Effector memory CD4-positive, alpha-beta T cell (primary cell): ENCODE measurements at places on chromosomes 3 and 15.
A peak's percentile ranks its signal among the peaks of the same experiment; 100 is the strongest.

DNA sequence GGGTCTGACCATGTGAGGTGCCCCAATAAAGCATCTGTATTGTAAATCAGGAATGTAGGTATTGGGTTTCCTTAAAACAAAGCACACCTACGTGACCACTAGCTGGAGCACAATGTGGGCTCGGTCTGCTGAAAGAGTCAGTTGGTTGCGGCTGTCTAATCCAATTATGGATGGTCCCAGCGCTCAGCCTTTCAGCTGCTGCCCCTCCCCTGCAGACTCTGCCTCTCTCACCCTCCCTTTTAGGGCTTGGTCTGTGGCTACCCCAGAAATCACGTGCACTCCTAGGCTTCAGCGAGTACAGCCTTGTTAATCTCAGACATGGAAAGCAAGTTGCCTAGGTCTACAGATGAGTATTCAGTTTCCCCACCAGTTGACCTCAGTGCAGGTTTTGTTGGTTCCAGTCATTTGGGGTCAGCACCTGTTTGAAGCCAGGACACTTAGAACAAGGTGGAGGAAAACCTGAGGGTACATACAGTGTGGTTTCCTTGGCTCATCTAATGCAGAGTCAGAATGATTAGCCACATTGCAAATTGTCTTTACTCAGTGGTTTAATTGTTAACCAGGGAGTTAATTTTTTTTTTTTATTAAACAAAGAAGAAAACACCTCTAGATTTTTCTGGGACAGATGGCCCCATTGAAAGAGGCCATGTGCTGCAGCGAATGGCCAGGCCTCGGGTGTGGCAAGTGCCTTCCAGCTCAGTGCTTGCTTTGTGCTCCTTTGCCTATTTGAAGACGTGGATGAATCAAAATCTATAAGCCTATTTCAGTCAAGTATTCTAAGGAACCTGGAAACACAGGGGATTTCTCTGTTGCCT lies 137.7 kb downstream of the IGF1R start:
- peaks cover 5% of the 10 kb centered on the region for H3K27me3 ChIP-seq
- H3K36me3 ChIP-seq: no peaks in the 10 kb centered on the region
- no peak overlapping the region for H3K4me3 ChIP-seq
- no peaks in the 10 kb centered on the region for H3K4me1 ChIP-seq

DNA sequence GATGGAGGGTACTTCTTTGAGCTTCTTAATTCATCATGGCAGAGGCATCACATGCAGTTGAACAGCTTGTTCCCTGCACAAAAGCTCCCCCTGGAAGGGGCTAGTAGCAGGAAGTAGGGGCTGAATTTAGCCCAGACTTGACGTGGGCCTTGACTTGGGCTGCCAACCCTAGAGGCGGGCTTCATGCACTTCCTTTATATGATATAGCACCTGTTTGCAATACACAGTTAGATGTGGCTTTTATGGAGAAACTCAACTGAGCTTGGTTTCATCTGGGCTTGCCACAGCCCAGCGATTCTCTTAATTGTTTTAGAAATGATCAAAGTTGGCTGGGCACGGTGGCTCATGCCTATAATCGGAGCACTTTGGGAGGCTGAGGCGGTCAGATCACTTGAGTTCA lies 33.7 kb upstream of the ADGRG7 start:
- no peak for DNase-seq
- H3K27me3 ChIP-seq: no peaks in the 10 kb centered on the region
- no peak overlapping the region for H3K27ac ChIP-seq
- no peak overlapping the region for H3K4me3 ChIP-seq
- no peaks in the 10 kb centered on the region for H3K36me3 ChIP-seq
- no peaks in the 10 kb centered on the region for H3K4me1 ChIP-seq

DNA sequence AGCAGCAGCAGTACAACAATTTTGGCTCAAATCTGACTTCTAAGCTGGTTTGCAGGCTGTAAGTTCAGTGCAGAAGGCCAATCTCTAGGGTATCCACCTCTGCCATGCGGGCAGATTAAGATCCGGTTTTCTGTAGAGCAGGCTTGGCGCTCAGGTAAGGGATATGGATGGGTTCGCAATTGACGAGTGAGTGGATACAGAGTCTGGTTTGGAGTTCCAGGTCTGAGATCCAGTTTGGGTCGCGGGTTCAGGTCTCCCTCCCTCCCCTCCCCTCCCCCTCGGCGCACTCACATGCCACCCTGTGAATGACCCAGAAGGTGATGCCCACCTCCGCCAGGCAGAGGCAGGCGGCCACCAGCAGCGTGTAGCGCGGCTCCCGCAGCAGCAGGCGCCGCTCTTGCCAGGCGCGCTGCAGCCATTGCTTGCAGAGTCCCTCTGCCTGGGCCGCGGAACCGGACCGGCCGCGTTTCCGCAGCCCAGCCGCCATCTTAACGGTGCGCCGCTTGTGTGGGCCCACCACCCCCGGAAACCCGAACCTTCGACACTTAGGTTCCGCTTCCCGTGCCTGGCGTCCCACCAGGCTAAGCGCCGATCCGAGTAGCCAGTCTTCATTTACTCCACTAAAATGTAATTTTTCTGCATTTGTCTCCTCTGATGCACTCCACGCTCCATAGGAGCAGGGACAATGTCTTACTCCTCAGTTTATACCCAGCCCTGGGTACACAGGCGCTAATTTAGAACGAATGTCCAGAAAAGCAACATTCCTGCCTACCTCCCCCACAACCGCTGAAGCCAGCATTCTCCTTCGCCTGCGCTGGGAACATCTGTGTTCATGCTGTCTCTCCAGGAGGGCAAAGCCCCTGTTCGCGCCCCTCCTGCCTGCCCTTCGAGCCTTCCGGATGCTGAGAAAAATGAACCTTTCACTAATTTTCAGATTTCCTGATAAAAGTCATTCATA lies at the start of gene ALG3:
Gene ALG3, minus strand, starts transcription at position 509 of the 958 bp plus-strand sequence. Its CDS starts 22 bp downstream, at position 487.
- H3K4me1 ChIP-seq: peaks cover 3% of the 10 kb centered on the region
- no peaks in the 10 kb centered on the region for H3K27me3 ChIP-seq
- peak; percentile 73 for DNase-seq
- peak within 1 kb of the TSS; percentile 82 for H3K4me3 ChIP-seq
- peak within 1 kb of the TSS; percentile 71 for H3K27ac ChIP-seq

GRCh38 chr15:39997031-39997430 lies 42.0 kb downstream of the SRP14 start:
- DNase-seq: no peak
- H3K4me3 ChIP-seq: no peak overlapping the region
- no peaks in the 10 kb centered on the region for H3K27me3 ChIP-seq
- H3K4me1 ChIP-seq: no peaks in the 10 kb centered on the region
- H3K27ac ChIP-seq: no peak overlapping the region

DNA sequence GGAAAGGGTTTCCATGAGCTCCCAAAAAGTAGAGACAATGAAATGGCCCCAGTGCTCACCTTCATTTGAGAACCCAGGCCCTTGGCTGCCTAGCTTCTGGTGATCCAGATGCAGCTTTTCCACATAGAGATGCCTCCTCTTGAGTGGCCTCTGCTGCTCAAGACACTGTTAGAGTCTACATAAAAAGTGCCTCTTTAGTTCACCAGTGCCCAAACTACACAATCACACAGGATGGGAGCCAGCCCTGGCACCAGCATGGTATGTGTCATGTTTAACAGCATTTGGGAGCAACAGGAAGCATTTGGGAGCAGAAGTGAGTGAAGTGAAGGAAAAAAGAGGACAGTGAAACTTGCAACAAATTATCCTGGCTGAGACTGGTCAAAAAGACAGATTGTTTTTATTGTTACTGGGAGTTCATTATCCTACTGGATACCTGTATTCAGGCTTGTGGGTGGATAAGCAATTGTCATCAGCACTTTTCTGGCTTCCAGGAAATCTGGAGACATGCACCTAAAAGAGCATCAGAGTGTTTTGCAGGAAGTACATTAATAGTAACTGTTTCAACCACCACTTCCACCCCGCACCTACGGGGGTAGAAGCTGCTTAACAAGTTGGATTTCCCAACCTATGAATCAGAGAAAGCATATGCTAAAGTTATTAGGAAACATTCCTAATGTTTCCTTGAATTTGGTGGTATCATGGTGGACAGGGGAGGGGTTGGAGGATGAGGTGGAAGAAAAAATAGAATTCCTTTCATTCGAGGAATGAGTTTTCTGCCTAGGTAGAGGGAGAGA lies 416.2 kb downstream of the IGSF11 start:
- no peaks in the 10 kb centered on the region for H3K36me3 ChIP-seq
- no peaks in the 10 kb centered on the region for H3K4me1 ChIP-seq

DNA sequence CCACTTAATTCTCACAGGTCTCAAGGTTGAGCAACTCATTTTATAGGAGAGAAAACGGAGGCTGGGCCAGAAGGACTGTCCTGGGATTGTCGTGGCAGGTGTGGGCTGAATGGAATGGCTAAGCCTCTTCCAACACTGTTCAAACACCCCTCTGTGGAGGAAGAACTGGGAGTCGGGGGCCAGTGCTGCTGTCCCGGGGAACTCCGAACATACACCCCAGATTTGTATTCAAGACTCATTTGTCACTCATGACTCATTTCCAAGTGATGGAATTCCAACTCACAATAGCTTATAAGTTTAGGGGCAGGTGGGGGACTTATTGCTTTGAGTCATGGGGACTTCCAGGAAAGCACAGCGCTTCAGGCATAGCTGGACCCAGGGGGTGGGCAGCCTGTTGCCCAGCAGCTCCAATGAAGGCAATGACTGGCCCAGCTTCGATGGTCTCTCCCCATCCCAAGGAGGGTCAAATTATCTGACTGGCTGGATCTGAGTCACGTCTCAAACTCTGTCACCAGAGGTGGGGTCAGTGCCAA lies 72.5 kb downstream of the TM2D3 start:
- DNase-seq: no peak
- no peaks in the 10 kb centered on the region for H3K4me1 ChIP-seq
- no peak overlapping the region for H3K4me3 ChIP-seq
- no peaks in the 10 kb centered on the region for H3K36me3 ChIP-seq
- H3K27ac ChIP-seq: no peak overlapping the region
- H3K27me3 ChIP-seq: no peaks in the 10 kb centered on the region

GRCh38 chr3:181755959-181756358 lies 44.2 kb downstream of the SOX2 start:
- no peak overlapping the region for H3K4me3 ChIP-seq
- no peak for DNase-seq
- H3K27ac ChIP-seq: no peak overlapping the region

- H3K4me3 ChIP-seq: no peak overlapping the region
- no peak for DNase-seq
- H3K4me1 ChIP-seq: peaks cover 78% of the 10 kb centered on the region
- peak overlapping the region; percentile 68 for H3K27ac ChIP-seq
- peaks cover 10% of the 10 kb centered on the region for H3K36me3 ChIP-seq
These were observed 6.7 kb downstream of the NBEAL2 start for GRCh38 chr3:46986055-46986730.

GRCh38 chr15:27401471-27401870 lies 430.5 kb downstream of the GABRG3 start:
- no peaks in the 10 kb centered on the region for H3K27me3 ChIP-seq
- no peak for DNase-seq
- H3K4me3 ChIP-seq: no peak overlapping the region
- no peaks in the 10 kb centered on the region for H3K4me1 ChIP-seq
- H3K27ac ChIP-seq: no peak overlapping the region

- peak overlapping the region; percentile 43 for H3K27ac ChIP-seq
- H3K36me3 ChIP-seq: no peaks in the 10 kb centered on the region
- peaks cover 18% of the 10 kb centered on the region for H3K4me1 ChIP-seq
- H3K27me3 ChIP-seq: no peaks in the 10 kb centered on the region
- H3K4me3 ChIP-seq: no peak overlapping the region
- no peak for DNase-seq
These were observed 75.6 kb downstream of the ST6GAL1 start for GRCh38 chr3:187005827-187006481.

DNA sequence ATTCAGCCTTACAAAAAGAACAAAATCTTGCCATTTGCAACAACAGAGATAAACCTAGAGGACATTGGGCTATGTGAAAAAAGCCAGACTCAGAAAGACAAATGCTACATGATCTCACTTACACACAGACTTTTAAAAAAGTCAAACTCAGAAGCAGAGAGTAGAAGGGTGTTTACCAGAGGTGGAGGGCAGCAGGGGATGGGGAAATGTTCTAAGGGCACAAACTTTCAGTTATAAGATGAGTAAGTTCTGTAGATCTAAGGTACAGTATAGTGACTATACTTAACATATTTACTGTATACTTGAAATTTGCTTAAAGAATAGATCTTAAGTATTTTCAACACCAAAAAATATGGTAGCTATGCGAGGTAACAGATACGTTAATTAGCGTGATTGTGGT lies 3.0 kb downstream of the MYEF2 start:
- DNase-seq: no peak
- no peaks in the 10 kb centered on the region for H3K27me3 ChIP-seq
- no peaks in the 10 kb centered on the region for H3K36me3 ChIP-seq
- no peak overlapping the region for H3K4me3 ChIP-seq
- H3K4me1 ChIP-seq: no peaks in the 10 kb centered on the region

GRCh38 chr15:60901647-60902046 lies 327.5 kb downstream of the RORA start:
- no peaks in the 10 kb centered on the region for H3K27me3 ChIP-seq
- no peak overlapping the region for H3K4me3 ChIP-seq
- DNase-seq: no peak
- no peaks in the 10 kb centered on the region for H3K36me3 ChIP-seq
- peaks cover 3% of the 10 kb centered on the region for H3K4me1 ChIP-seq

GRCh38 chr3:40717471-40717870 lies 192.7 kb downstream of the ZNF621 start:
- no peaks in the 10 kb centered on the region for H3K27me3 ChIP-seq
- H3K4me3 ChIP-seq: no peak overlapping the region
- H3K36me3 ChIP-seq: no peaks in the 10 kb centered on the region
- H3K27ac ChIP-seq: no peak overlapping the region
- H3K4me1 ChIP-seq: no peaks in the 10 kb centered on the region

GRCh38 chr15:100968050-100968966 lies 49.2 kb downstream of the LRRK1 start:
- no peak overlapping the region for H3K4me3 ChIP-seq
- no peak for DNase-seq
- no peak overlapping the region for H3K27ac ChIP-seq
- no peaks in the 10 kb centered on the region for H3K36me3 ChIP-seq

GRCh38 chr15:70513819-70514218 lies 249.5 kb downstream of the UACA start:
- H3K27me3 ChIP-seq: no peaks in the 10 kb centered on the region
- no peaks in the 10 kb centered on the region for H3K36me3 ChIP-seq
- H3K4me3 ChIP-seq: no peak overlapping the region
- no peak overlapping the region for H3K27ac ChIP-seq
- DNase-seq: no peak
- H3K4me1 ChIP-seq: no peaks in the 10 kb centered on the region

- DNase-seq: no peak
- H3K4me3 ChIP-seq: no peak overlapping the region
- H3K27me3 ChIP-seq: no peaks in the 10 kb centered on the region
- no peaks in the 10 kb centered on the region for H3K4me1 ChIP-seq
- no peak overlapping the region for H3K27ac ChIP-seq
- H3K36me3 ChIP-seq: no peaks in the 10 kb centered on the region
These were observed 80.7 kb downstream of the FMN1 start for GRCh38 chr15:33113666-33114373.

DNA sequence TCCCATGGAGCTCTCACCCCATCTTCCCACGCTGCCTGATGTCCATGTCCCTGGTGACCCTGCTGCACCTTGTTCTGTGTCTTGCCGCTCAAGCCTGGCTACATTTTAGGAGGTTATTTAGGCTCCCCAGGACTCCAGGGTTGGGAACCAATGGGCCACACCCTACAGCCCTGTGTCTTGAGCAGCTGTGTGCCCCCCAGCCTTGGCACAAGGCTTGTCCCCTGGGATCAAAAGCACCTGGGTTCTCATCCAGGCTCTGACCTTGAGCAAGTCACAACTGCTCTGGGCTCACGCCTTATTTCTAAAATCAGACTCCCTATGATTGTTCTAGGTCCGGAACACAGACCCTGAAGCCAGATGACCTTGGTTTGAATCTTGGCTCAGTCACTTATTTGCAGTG lies 14.1 kb downstream of the SPSB4 start:
- H3K36me3 ChIP-seq: no peaks in the 10 kb centered on the region
- no peaks in the 10 kb centered on the region for H3K4me1 ChIP-seq
- H3K4me3 ChIP-seq: no peak overlapping the region

GRCh38 chr15:23642413-23643044 lies 5.1 kb downstream of the MAGEL2 start:
- no peak overlapping the region for H3K27ac ChIP-seq
- H3K36me3 ChIP-seq: no peaks in the 10 kb centered on the region
- DNase-seq: no peak
- H3K27me3 ChIP-seq: no peaks in the 10 kb centered on the region
- H3K4me3 ChIP-seq: no peak overlapping the region
